ENCODE measurements at places on chromosomes 7 and 10.

GRCh38 chr7:18177815-18178660, 150.4 kb upstream of the PRPS1L1 start:
- H3K27ac ChIP-seq, result no peak overlapping the region
- H3K27me3 ChIP-seq, result no peaks in the 10 kb centered on the region
- H3K4me1 ChIP-seq, result no peaks in the 10 kb centered on the region
- H3K36me3 ChIP-seq, result no peaks in the 10 kb centered on the region

- DNase-seq, result no peak
- H3K27me3 ChIP-seq, result no peaks in the 10 kb centered on the region
These were observed 146.2 kb downstream of the WDR11 start for GRCh38 chr10:120997313-120997712.

DNA sequence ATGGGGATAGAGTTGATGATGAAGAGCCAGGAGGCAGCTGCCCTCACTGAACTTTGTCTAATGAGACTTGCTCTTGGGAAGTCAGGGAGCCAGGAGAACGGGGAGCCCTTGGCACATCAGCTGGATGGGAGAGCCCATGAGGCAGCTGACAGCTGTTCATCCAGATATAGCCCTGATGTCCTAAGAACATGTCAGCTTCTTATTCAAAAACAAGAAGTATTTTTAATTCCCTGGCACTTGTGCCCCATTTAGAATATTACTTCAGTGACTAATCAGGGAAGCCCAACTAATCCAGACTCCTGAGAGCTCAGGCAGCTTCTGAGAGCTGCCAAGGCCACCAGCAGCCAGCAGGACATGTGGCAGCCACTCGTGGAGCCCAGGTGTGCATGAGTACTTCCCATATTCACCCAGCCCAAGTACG, 363.4 kb downstream of the GRID1 start:
- no peak overlapping the region for H3K27ac ChIP-seq
- no peaks in the 10 kb centered on the region for H3K36me3 ChIP-seq
- no peaks in the 10 kb centered on the region for H3K4me1 ChIP-seq
- DNase-seq, result no peak
- no peak overlapping the region for H3K4me3 ChIP-seq
- H3K27me3 ChIP-seq, result no peaks in the 10 kb centered on the region

DNA sequence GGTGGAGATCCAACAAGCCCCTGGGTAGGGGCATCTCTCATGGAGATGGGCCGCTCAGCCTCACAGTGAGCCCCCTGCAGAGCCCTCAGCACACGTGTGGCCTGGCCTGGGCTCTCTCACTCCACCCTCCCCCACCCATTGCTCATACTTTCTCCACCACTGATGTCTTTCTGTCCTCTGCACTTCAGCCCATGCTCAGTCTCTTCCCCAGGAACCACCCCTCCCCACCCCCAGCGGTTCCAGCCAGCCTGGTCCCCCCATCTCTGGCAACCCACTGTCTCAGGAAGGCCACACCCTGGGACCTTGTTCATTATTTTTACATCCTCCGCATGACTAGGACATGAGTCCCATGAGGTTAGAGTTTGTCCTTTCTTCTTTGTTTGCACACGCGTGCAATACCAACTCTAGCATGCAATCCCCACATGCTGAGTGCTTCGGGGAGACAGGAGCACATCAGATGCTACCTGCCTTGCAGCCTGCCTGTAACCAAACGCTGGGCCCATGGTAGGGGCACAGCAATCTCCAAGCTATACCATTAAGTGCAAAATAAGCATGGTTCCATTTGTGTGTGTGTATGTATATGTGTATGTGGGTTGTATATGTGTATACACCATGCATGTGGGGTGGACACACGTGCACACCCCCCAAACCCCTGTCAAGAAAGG, 408.4 kb upstream of the FOXK1 start:
- no peak overlapping the region for H3K27ac ChIP-seq
- H3K4me1 ChIP-seq, result no peaks in the 10 kb centered on the region
- no peak overlapping the region for H3K4me3 ChIP-seq

DNA sequence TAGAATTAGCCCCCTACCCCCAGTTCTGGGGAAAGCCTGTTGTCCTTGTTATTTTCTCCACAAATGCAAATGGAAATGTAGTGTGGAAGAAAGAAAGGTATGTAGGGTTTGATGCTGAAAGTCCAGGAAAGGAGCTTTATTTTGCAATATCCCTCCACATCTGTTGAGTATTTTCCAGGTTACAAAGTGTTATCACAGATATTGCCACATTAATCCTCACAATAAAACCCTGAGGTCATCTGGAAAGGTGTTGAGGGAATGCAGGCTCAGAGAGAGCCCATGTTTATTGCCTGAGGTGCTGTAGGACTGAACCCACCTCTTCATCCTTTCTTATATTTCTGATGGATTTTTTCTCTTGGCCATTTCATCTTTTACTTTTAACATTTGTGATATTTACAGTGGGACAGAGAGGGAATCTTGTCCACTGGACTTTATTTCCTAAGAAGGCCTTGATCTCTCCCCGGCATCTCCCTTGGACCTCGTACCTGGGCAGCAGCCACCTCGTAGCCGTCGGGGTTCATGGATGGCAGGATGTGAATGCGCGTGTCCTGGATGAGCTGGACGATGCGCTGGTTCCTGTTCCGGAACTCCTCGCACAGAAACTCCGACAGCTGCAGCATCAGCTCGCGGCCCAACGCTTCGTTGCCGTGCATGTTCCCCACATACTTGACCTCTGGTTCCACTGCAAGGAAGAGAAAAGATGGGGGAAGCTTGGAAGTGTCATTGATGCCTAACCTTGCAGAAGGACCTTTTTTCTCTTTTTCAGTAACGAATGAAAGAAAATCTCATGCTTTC, 6.0 kb downstream of the CPN1 start:
- H3K27me3 ChIP-seq, result no peaks in the 10 kb centered on the region
- no peak for DNase-seq
- H3K36me3 ChIP-seq, result no peaks in the 10 kb centered on the region

DNA sequence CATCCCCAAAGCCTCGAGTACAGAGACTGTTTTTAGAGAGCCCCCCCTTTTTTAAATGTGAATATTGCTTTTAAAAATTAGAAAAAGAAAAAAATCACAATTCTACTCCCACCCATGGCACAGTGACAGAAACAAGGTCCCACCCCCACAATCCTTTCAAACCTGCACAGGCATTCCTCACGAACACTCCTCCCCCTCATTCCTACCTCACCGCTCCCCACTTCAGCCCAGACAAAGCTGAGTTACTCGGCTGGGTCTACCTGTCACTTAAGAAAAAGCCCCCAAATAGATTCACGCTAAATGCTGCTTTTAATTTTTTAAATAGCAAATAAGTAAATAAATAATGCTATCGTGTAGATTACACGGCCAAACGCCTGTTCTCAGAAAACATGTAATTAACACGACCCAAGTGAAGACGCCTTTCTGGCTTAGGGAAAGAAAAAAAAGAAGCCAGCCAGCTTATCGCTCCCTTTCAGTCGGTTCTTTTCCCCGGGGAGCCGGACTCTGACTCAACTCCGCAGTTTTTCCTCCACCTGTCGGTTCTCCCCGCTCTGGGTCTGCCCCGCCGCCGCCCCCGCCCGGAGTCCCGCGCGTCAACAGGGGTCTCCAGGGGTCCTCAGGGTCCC, 739 bp downstream of the MPP7 start:
- DNase-seq, result no peak
- no peaks in the 10 kb centered on the region for H3K27me3 ChIP-seq
- H3K27ac ChIP-seq, result no peak overlapping the region
- H3K36me3 ChIP-seq, result no peaks in the 10 kb centered on the region
- peak overlapping the region; percentile 67 for H3K4me3 ChIP-seq

GRCh38 chr7:2545746-2546425, 9.4 kb downstream of the BRAT1 start:
- H3K27ac ChIP-seq, result no peak overlapping the region
- H3K27me3 ChIP-seq, result no peaks in the 10 kb centered on the region
- DNase-seq, result no peak
- H3K36me3 ChIP-seq, result peaks cover 61% of the 10 kb centered on the region
- H3K4me1 ChIP-seq, result no peaks in the 10 kb centered on the region

DNA sequence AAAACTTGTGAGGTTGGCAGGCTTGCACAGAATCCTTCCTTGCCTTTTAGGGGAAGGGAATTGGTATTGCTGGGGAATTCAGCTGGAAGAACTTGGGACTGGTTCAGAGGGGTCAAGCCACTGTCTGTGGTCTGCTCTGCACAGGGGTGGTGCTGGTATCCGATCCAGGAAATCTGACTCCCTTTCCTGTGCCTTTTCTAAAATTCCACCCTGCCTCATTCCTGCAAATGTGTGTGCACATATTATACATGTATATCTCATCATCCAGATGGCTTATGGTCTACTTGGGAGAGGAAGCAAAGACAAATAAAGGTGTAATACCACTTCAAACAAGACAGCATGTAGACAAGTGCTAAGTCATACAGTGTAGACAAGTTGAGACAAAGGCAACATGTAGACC, 14.3 kb downstream of the UBTD1 start:
- DNase-seq, result no peak
- H3K4me3 ChIP-seq, result no peak overlapping the region
- no peaks in the 10 kb centered on the region for H3K27me3 ChIP-seq
- peaks cover 3% of the 10 kb centered on the region for H3K4me1 ChIP-seq
- H3K27ac ChIP-seq, result no peak overlapping the region
- no peaks in the 10 kb centered on the region for H3K36me3 ChIP-seq

DNA sequence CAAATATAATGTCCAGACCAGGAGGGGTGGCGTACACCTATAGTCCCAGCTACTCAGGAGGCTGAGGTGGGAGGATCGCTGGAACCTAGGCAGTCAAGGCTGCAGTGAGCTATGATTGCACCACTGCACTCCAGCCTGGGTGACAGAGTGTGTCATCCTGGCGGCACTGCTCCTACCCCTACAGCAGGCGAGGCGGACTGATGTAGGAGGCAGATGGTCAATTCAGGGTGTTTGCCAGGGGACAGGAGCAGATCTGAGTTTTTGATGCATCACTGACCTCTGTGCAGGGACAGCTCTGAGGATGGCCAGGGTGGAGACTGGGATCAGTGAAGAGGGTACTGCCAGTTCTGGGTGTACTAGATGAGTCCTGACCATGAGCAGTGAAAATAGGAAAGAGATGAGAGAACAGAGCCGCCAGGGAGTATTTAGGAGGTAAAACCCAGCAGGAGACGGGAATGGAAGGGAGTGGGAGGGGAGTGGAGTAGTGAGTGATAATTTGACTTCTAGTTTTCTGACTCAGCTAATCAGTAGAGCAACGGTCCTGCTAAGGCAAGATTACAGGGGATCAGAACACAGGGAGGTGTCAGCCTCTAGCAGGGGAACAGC, 75.3 kb downstream of the HIP1 start:
- H3K36me3 ChIP-seq, result no peaks in the 10 kb centered on the region
- no peak overlapping the region for H3K4me3 ChIP-seq
- no peaks in the 10 kb centered on the region for H3K4me1 ChIP-seq
- H3K27me3 ChIP-seq, result no peaks in the 10 kb centered on the region

DNA sequence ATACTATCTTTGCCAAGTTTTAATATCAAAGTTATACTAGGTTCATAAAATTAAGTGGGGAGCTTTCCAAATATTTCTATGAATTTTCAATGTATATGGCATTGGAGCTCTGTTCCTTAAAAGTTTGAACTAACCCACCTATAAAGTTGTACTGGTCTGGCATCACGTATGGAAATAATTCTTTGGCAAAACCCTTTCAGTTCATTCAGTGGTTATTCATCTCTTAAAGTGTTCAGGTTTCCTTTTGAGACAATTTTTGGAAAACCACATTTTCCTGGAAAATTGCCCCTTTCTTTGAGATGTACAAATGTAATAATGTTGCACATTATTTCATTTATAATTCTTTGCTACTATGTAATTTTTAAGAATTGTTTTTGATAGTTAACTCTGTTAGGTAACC, 62.5 kb upstream of the INPP5A start:
- no peaks in the 10 kb centered on the region for H3K4me1 ChIP-seq
- no peaks in the 10 kb centered on the region for H3K27me3 ChIP-seq
- H3K36me3 ChIP-seq, result no peaks in the 10 kb centered on the region
- H3K4me3 ChIP-seq, result no peak overlapping the region

- peak; percentile 70 for DNase-seq
- H3K36me3 ChIP-seq, result no peaks in the 10 kb centered on the region
- no peak overlapping the region for H3K27ac ChIP-seq
- H3K4me1 ChIP-seq, result no peaks in the 10 kb centered on the region
- no peak overlapping the region for H3K4me3 ChIP-seq
- no peaks in the 10 kb centered on the region for H3K27me3 ChIP-seq
These were observed 650.5 kb upstream of the SORCS1 start for GRCh38 chr10:107814865-107815487.

DNA sequence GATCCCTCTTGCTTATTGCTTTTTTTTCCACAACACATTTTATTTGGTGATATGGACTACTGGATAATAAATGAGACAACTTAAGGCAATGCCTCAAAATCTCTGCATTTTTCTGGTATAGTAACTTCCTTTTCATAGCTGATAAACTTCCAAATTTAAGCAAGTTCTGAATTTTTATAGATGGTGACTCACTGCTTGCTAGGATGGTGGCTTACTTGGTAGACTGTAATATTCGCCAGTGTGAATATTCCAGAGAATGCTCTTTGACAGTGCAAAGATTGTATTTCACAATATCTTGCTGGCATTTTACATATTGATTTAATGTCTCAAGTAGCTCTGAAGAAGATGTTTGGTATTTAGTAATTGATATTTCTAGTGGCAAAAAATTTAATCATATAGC, 472.4 kb downstream of the TFEC start:
- H3K27me3 ChIP-seq, result no peaks in the 10 kb centered on the region
- H3K4me3 ChIP-seq, result no peak overlapping the region
- no peak overlapping the region for H3K27ac ChIP-seq
- no peaks in the 10 kb centered on the region for H3K4me1 ChIP-seq
